ENCODE measurements at places on chromosomes 7 and 10.

DNA sequence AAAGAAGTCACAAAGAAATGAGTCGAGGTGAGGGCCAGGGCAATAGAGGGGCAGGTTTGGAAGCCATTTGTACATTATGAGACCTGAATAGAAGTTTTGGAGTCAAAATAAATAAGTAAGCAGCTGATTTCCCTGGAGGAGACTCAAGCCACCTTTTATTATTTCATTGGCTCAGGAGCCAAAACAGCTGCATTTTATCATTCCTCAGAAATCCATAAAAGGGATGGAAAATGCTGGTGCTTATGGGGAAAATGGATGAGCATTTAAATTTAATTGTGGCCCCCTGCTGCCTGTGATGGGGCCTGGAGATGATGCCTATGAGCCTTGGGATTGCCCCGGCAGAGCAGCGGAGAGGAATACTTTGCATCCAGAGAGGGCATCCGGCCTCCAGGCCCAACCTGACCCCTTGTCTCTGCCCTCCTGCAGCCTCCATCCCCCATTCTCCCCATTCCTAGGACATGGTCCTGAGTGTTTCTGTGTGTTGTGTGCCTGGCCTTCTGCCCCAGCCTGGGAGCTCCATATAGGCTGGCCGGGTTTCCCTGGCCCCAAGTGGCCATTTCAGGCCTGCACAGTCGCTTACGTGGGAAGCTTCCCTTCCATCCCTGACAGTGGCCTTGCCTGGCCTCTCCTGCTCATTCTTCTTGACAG, 296.8 kb upstream of the ZMIZ1 start:
- DNase-seq: no peak

- DNase-seq: no peak
Observed at GRCh38 chr7:21293771-21294170, 134.1 kb upstream of the SP4 start.

DNA sequence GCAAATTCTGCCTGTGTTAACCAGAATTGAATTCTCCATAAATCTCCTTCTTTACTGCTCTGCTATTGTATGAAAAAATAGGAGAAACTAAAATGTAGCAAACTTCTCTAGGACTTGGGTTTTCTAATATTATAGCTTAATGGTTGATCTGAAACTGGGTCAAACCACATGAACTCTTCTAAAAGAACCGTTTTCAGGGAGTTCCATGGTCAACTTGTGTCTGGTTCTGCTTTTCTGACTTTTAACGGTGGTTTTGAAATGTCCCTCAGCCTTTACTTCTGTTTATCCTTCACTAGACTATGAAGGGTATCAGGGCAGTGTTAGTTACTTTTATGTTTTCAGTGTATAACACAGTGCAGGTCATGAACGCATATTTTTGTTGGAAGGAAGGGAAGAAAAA, 242.2 kb downstream of the TSPAN12 start:
- no peak for DNase-seq

DNA sequence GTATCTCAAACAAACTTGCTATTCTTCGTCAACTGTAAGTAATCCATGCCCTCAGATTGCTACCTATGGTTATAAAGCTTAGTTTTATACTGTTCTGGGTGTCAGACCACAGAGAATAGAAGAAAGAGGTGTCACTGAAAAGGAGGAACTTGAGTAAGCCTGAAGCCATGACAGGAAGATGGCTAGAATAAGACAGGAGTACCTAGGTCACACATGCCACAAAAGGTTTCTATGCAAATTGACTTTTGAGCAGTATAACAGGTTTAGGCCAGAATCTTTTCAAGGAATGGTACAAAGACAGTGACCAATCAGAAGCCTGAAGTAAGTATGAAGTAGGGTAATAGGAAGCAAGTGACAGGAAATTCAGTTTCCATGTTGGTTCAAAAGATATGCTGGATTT, 23.5 kb downstream of the FBXW4 start:
- DNase-seq: no peak

GRCh38 chr7:123682690-123683089, 27.0 kb downstream of the LMOD2 start:
- DNase-seq: no peak
